Fibroblast of villous mesenchyme (primary cell): ENCODE measurements at places on chromosomes 2 and 18. TPM values are rescaled to one million over a fixed set of nuclear protein-coding genes. Genes with fewer than 3 reads are reported as not detected.

EPAS1 gene
- total RNA-seq: 124 and 132 TPM in 2 replicates

CGREF1 gene
- under 0.01 TPM in 2 replicates for total RNA-seq

MC4R gene
- total RNA-seq: not detected in 2 replicates

IL1F10 gene
- not detected in 2 replicates for total RNA-seq

CPO gene
- total RNA-seq: not detected in 2 replicates

DSG3 gene
- total RNA-seq: under 0.01 TPM in 2 replicates

DNA sequence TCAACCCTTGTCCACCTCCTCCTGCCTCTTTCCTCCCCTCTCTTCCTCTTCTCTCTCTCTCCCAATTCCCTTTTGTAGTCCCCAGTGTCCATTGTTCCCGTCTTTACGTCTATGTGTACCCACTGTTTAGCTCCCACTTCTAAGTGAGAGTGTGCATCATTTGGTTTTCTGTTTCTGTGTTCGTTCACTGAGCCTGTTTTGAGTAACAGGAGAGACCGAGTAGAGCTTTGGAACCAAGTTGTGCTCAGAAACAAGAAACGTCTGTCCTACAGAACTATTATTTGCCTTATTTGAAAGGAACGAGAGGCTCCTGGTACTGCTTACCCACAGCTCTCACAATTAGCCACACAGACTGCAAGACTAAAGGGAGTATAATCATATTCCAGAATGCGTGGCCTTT, 50.1 kb upstream of the MAPRE2 start:
- DNase-seq: no peak

GRCh38 chr2:125033871-125034270, 1008.8 kb downstream of the CNTNAP5 start:
- no peak for DNase-seq

GRCh38 chr2:135230150-135230549, 178.1 kb downstream of the RAB3GAP1 start:
- DNase-seq: no peak

- DNase-seq: peak; percentile 37
These were observed 2.1 kb downstream of the CNTNAP5 start for GRCh38 chr2:124027182-124027581.

DNA sequence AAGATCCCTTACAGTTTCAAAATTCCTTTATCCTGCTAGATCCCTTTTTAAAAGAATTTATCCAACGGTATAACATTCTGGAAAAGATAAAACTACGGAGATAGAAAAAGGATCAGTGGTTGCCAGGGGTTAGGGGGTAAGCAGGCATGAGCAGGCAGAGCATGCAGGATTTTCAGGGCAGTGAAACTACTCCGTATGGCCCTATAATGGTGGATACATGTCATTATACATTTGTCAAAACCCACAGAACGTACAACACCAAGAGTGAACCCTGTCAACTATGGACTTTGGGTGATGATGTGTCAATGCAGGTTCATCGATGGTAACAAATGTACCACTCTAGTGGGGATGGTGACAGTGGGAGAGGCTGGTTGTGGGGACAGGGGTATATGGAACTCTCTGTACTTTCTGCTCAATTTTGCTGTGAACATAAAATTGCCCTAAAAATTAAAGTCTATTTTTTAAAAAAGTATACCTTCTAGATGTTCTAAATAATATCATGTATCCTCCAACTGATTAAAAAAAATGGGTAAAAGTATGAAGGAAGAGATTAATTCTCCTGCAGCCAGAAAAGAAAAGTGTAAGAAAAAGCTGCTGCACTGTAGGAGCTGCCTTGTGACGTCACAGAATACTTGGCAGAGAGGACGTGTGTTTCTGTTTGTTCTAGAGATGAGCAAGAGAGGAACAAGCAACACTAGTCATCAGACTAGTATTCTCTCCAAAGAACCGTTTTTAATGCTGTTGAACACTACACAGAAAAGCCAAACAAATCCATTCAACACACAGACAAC, 23.6 kb downstream of the ANKRD44 start:
- peak; percentile 83 for DNase-seq

- no peak for DNase-seq
These were observed 58.0 kb upstream of the ZNF521 start for GRCh38 chr18:25409971-25410370.

GRCh38 chr2:160207804-160208654, 8.0 kb upstream of the ITGB6 start:
- peak; percentile 85 for DNase-seq

DNA sequence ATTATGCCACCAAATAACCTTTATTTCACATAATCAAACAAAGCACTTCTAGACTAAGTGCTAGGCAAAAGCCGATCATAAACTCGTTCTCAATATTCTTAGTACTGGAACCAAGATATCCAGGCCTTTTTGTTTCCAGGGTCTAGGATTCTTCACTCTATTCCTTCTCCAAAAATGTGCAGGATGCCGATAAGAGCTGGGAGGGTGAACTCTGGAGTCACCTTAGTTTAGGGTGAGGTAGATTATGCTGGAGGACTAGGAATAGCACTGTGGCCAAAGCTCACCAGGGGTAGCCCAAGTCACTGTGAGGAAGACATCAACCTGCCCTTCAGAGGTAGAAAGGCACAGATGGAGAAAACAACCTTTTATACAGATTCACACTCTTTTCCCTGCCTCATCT, 37.3 kb downstream of the LONRF2 start:
- no peak for DNase-seq

GRCh38 chr18:35050705-35051195, 9.5 kb downstream of the MAPRE2 start:
- DNase-seq: peak; percentile 58

- peak; percentile 85 for DNase-seq
These were observed 584 bp downstream of the AAK1 start for GRCh38 chr2:69642709-69643601.

DNA sequence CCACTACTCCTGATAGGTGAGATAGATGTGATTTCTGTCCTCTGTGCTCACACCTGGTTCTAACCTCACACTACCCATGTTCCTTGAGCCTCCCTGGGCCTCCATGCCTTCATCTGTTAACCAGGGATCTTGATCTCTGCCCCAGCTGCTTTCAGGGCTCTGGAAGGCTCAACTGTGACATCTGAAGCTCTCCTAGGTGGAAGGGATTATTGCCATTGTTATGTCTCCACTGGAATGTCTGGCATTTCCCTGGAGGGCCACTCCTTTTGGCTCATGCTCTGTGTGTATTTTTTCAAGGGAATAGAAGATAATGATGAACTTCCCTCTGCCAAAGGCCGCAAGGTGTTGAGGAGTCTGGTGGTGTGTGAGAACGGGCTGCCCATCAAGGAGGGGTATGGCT, 41.2 kb downstream of the PCARE start:
- DNase-seq: no peak

DNA sequence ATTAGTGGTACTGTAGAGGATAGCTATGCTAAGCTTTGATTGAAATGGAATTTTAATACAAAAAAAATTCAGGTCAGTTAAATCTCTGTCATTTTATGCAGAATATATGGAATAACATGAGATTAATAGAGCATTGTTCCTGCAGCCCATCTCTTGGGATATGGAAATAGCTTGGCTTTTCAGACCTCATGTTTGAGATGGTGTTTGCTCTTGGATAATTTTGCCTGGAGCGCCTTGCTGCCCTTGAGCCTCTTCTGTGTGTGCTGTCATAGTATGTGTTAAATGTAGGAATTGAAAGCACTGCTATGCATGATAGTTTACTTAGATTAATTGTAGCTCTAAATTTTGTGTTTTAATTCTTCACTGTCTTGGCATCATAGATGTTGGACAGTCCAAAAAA, 27.7 kb downstream of the GALNT1 start:
- DNase-seq: no peak

- DNase-seq: no peak
These were observed 167.3 kb upstream of the CYRIA start for GRCh38 chr2:16832910-16833309.

DNA sequence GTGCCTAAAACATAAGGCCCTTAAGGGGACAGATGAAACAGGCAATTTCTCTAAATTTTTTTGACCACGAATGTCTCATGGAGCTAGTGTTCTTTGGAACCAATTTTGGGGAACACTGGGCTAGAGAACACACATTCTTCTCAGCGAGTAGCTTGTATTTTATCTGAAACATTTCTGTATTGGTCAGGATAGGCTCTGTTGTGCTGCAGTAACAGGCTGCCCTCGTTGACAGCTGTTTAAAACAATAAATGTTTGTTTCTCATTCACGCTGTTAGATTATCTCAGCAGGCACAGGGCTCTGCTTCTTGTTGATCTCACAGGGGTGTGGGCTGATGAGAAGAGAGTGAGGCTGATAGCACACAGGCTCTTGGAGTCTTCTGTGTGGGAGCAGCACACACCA, 105.3 kb downstream of the SH3RF3 start:
- DNase-seq: no peak

DNA sequence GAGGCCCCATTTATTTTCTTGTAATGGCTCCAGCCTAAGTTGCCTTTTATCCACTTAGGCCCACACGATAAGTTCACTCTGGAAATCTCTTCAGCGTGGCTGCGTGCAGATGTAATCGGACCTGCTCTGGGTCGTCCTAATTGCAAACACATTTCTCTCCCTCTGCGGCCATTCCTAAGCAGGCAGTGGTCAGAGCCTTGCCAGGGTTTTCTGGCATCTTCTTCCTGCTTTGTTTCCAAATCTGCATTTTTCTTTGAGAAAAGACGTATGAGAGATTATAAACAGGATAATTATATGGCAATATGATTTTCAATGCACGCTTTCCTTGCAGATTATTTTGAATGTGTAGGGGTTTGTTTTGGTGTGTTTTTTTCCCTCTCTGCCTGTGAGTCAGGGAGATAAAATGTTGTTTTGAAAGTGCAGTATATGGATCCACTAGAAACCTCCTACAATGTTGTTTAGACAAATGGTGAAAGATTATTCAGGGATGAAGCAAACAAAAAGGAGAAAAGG, 239.4 kb upstream of the TANK start:
- peak; percentile 95 for DNase-seq

GRCh38 chr2:238161291-238162051, 2.7 kb downstream of the ERFE start:
- no peak for DNase-seq

DNA sequence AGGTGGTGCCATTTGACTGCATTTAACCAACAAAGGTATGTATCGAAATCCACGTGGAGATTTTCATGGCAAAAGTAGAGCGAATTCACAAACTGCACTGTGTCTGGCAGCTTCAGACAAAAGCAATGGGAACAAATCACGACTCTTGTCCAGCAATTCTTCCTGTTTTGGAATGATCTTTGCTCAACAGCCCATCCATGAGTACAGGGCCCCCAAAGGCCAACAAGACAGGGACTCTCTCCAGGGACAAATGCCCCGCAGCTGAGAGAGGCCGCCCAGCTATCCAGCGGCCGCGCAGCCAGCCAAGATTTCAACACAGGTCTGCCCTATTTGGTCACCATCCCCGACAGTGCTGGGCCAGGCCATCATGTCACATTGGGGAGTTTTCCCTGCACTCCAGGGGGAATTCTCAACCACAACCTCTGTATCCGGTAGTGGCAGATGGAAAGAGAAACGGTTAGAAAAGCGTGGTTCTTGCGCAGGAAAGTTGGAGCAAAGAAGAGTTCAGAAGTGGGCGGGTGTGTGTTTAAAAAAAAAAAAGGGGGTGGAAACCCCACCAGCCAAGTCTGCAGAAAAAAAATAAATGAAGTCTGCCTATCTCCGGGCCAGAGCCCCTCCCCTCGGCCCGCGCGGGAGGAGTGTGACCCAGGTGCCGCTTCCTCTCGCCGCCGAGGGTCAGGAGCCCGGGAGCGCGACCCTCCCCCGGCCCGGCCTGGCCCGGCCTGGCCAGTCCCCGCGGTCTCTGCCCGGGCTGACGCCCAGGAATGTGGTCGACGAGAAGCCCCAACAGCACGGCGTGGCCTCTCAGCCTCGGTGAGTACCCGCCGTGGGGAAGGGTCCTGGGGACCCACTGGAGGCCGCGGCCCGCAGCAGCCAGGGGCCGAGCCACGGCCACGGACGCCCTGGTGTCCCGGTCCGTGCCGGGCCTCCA, at the start of gene GYPC:
Gene GYPC (plus strand): TSS at position 659 of the 931 bp plus-strand sequence. CDS start 106 bp downstream, at position 765.
- DNase-seq: peak; percentile 86

DNA sequence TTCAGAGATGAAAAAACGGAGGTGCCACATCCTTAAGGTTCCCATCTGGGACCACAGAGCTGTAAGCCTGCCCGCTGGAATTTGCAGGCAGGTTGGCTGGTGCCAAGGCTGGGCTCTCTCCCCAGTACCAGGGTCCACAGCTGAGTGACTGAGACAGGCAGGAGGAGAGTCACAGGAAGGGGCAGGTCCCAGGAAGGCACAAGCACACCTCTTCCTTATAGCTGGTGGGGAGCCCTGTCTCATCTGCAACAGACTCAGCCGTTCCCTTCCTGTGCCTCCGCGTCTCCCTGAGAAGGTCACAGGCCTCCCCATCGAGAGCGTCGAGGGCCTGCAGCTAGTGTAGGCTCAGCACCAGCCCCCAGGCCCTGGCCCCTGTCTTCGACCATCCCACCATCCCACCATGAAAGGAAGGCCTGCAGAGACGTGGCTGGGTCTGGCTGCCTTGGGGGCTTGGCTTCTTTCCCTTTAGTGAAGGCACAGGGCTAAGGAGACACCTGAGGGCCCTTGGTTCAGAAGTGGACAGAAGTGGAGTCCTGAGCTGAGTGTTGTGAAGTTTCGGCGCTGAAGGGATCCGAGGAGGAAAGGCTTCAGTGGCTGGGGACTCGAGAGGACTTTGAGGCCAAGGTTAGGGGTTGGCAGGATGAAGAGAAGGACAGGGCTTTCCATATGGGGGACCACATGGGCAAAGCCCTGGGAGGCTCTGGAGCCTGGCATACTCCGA, 26.8 kb downstream of the GLI2 start:
- DNase-seq: no peak

- no peak for DNase-seq
These were observed 160.8 kb downstream of the PMAIP1 start for GRCh38 chr18:60060578-60060977.

DNA sequence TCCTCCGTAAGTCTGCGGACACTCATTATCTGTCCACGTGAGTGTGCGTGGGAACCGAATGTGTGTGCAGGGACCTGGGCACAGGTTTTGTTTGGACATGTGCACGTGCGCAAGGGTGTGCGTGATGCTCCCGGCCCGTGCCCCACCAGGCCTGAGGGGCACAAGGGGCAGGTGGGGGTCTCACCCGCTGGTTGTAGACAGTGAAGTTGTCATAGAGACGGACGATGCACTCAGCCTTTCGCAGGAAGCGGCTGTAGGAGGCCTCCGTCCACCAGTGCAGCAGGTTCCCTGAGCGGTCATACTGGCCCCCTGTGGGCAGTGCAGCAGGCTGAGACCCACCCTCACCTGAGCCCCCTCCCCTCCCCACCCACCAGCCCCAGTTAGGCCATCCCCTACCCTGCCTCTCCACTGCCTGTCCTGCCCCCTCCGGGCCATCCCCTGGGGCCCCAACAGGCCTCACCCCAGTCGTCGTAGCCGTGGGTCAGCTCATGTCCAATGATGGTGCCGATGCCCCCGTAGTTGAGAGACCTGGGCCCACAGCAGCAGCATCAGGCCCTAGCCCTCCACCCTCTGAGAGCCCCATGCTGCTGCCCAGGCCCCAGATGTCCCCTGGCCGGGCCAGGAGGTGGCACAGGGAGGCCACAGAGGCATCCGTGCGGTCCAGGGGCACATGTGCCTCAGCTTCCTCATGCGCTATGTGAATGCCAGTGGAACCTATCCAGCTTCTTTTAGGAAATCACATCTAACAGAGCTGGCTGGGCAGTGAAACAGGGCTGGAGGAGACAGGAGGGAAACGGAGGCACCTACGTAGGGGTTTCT, 6.1 kb downstream of the ECEL1 start:
- no peak for DNase-seq

- DNase-seq: no peak
These were observed 12.9 kb upstream of the ADAM23 start for GRCh38 chr2:206430452-206430851.
